ENCODE measurements at places on chromosomes 11 and 22. TPM values are rescaled to one million over a fixed set of nuclear protein-coding genes. Genes with fewer than 3 reads are reported as not detected.
A peak's percentile ranks its signal among the peaks of the same experiment; 100 is the strongest.

The NARS2 gene
- total RNA-seq, result 18.6 TPM

The JRKL gene
- 5.4 TPM for total RNA-seq

The CARD10 gene
- 3.8 TPM for total RNA-seq

The C11orf21 gene
- not detected for total RNA-seq

The KRTAP5-10 gene
- not detected for total RNA-seq

The OR51A4 gene
- not detected for total RNA-seq

The SOX6 gene
- 43.0 TPM for total RNA-seq

The CBLIF gene
- total RNA-seq, result not detected

The JAML gene
- total RNA-seq, result 0.75 TPM

The PANX3 gene
- not detected for total RNA-seq

The SEPTIN3 gene
- 0.06 TPM for total RNA-seq

The MRGPRX3 gene
- total RNA-seq, result not detected

GRCh38 chr22:37167176-37167980, 17.7 kb upstream of the IL2RB start:
- peak; percentile 41 for DNase-seq

GRCh38 chr11:117000014-117000737, 98.1 kb downstream of the SIK3 start:
- no peak for DNase-seq

DNA sequence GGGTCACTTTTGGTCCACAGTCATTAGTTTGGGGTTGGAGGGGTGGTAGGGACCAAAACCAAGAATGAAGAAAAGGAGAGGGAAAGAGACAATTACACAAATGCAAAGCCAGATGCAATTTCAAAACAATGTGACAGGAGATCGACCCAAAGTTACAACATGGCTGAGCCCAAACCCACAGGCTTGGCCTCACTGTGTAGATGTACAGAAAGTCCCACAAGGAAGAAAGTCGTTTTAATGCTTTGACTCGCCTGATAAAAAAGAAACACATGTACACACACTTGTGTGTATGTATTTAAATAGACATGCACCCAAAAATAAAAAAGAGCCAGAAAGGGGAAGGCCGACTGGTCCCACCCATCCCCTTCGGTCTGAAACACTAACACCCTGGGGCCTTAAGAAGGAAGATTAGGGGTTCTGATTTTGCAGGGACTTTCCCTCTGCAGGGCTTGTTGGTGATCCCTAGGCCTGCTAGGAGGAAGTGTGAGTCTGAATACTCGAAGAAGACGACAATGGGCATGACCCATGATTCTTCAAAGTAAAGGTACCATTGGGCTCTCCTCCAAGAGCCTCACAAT, 104.1 kb downstream of the ETS1 start:
- no peak for DNase-seq

DNA sequence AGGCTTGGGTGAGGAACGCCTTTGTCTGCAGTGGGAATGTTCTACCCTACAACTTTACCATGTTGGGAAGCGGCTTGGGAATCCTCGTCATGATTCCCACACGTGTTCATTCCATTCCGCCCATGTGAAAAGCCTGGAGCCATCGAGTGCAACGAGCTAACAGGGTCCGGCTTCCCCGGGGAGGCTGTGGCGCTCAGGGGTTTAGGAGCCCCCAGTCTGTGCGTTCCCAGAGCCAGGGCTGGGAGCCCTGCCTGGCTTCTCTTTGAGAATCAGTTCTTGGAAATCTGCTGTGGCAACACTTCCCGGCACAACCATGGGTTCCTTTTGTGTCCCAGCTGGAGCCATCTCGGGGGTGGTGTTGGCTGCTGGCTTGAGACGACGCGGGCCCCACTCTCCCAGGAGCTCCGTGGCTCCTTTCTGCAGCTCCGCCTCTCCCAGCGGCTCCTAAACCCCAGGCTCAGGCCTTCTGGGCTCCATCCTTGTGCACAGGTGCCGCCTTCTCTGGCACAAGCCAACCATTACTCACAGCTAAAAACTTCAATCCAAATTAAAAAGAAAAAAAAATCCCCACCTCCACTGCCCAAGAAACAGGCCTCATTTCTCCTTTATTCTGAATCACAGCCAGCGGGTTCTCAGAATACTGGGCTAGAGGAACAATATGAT, 18.7 kb upstream of the PPFIA1 start:
- DNase-seq, result peak; percentile 65

DNA sequence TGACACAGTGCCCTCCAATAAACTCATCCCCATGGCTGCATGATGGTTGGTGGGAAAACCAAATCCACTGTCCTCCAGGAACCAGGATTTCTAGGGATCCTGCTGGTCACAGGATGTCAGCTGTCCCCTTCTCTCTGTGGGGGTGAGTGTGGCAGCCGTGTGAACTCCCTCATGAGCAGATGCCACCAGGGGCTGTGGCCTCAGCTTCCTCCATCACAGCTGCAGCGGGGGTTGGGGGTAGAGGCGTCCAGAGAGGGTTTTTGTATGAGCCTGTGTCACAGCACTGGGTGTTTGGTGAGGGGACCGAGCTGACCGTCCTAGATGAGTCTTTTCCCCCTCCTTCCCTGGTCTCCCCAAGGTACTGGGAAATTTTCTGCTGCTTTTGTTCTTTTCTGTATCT, 26.4 kb downstream of the IGLL5 start:
- DNase-seq, result no peak

- DNase-seq, result no peak
Observed at GRCh38 chr11:62024936-62025486, 57.6 kb upstream of the FTH1 start.

DNA sequence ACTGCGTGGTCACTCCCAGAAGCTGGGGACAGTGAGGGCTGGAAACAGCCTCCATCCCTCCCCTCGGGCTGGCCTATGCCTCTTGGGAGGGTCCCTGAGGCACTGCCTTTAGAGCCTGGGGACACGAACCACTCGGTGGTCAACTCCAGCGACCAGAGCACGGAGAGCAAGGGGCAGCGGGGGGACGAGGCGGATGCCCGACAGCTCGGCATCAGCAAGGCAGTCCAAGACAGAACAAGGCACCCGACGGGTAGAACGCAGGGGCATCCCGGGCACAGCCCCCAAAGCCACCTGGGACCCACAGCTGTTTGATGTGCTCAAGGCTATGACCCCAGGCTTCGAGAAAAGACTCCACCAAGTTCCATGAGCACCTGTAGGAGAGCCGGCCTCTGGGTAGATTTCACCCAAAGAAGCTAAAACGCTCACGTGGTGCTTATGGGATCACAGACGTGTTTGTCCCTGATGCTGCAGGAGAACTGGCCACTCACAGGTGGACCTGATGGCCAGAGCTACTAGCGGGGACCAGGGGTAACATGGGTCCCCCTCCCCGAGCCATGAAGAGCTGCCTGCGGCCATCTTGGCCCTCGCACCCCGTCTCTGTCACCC, 510 bp upstream of the LSP1 start:
- DNase-seq, result peak; percentile 36

DNA sequence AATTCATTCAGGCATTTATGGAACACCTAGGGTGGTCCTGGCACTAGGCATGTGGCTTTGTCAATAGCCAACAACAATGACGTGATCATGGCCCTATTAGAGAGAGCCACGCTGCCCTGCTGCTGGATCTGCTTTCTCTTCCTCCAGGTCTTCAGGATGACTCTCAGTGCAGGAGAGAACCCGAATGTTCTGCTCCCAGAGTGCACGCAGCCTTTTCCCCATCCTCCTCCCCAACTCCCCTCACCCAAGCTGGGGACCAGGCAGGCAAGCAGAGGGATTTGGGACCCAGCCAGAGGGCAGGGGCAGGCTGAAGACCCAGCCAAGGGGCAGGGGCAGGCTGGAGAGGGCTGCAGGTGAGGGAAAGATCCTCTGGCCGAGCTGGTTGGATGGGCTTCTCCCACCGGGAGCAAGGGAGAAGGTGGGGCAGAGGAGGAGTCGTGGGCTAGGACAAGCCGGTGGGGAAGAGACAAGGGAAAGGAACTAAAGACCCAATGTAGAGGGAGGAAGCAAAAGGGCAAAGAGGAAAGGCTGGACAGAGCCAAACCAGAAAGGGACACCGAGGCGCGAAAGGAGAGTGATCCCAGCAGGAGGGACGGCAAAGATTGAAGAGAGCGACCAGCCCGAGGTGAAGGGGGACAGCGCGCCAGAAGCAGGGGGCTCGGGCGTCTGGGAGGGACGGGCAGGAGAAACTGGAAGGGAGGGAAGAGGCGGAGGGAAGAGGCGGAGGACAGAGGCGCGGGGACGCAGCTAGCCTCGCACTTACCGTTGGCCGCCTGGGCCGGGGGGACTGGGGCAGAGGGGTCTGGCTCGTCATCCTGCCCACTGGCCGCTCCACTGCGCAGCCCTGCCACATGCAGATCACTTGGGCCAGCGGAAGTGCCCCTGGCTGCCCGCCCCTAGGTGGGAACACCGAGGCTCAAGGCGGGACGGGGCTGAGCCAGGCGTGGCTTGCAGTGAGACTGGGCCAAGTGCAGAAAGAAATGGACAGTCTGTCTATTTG, at the start of gene KCTD14:
TSS of gene KCTD14 (minus strand) at position 880 of the 1,000 bp plus-strand sequence. CDS start at position 853, 27 bp downstream.
- DNase-seq, result no peak

- DNase-seq, result no peak
Observed at GRCh38 chr11:103266167-103266831, 157.1 kb downstream of the DYNC2H1 start.

DNA sequence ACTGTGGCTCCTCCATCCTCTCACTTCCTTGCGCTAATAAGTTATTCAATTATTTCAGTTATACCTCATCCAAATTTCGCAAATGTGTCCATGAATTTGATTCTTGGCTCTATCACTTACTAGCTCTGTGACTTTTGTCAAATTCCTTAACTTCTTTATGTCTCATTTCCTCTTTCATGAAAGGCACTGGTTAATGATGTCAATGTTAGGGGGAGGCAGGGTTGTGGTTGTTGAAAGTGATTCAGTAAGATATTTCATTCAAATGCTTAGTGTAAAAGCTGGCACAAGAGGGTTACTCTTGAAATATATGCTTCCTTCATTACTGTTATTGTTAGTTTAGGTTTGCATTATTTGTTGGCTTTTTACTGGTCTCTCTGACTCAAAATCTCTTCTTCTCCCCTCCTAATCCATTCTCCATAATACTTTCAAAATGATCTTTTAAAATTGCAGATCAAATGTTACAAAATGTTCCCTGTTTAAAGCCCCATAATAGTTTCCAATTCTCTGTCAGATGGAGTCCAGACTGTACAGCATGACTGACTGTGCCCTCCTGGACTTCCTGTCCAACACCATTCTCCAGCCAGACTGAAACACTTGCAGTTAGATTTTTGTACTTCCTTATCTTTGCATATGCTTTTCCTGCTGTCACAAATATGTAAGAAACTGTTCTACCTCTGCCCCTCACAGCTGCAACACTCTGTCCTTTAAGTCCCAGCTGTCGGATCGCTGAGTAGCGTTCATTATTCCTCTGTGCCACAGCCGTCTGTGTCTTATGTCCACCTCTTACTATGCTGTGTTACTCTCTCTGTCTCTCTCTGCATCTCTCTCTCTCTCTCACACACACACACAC, 510.6 kb upstream of the RAG2 start:
- no peak for DNase-seq

GRCh38 chr11:118661425-118662301, 17.8 kb downstream of the TREH start:
- no peak for DNase-seq

- no peak for DNase-seq
Observed at GRCh38 chr11:7538466-7539454, 25.0 kb downstream of the PPFIBP2 start.

DNA sequence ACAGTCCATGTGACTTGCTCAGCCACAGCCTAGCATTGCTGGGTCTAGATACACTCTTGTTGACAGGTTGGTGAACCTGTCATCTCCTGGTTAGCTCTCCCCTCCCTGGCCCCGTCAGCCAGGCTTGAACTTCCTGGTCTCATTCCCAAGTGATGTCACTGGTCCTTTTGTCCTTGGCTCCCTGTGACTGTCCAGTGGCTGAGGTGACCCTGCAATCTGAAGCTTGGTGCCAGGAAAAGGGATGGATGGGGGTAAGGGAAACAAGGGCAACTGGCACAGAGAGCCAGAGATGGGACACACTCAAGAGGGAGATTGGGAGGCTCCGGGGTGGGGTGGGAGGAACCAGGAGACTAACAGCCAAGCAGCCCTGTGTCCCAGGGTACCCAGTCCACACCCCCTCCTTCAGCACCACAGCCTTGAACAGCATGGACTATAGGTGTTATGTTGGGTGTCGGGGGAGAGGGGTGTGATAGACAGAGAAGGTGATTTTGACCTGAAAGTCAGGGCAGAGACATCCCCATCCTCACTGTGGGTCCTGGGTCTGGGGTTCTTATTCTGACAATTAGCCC, 63.8 kb upstream of the THY1 start:
- no peak for DNase-seq

- no peak for DNase-seq
Observed at GRCh38 chr11:7688238-7688826, 15.0 kb upstream of the CYB5R2 start.

- no peak for DNase-seq
Observed at GRCh38 chr11:64095949-64096348, 60.2 kb downstream of the FLRT1 start.

- DNase-seq, result no peak
Observed at GRCh38 chr11:86476109-86476861, 101.6 kb downstream of the CCDC81 start.

DNA sequence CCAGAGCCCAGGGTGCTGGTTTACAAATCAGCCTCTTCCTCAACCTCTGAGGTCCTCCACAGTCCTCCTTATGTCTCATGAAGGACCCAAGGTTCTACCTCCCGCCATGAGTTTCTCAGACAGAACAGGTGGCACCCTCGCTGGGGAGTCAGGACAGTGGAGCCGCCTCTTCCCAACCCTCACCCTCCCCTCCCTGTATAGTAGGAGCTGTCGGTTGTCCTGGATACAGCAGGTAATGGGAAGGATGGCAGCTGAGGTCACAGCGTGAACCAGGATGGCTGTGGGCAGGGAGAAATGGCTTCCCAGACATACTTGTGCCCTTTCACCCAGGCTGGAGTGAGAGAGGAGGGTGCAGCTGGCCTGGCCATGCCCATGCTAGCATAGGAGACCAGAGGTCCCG, 134.6 kb downstream of the CHST1 start:
- no peak for DNase-seq
